ENCODE measurements at places on chromosomes 11 and 22.

- peak; percentile 69 for DNase-seq
Observed at GRCh38 chr11:69101115-69101791, 52.5 kb downstream of the TPCN2 start.

GRCh38 chr11:41003339-41004282 is 455.8 kb downstream of the LRRC4C start:
- no peak for DNase-seq

GRCh38 chr11:119699227-119699626 is 29.8 kb downstream of the NECTIN1 start:
- DNase-seq: peak; percentile 70

DNA sequence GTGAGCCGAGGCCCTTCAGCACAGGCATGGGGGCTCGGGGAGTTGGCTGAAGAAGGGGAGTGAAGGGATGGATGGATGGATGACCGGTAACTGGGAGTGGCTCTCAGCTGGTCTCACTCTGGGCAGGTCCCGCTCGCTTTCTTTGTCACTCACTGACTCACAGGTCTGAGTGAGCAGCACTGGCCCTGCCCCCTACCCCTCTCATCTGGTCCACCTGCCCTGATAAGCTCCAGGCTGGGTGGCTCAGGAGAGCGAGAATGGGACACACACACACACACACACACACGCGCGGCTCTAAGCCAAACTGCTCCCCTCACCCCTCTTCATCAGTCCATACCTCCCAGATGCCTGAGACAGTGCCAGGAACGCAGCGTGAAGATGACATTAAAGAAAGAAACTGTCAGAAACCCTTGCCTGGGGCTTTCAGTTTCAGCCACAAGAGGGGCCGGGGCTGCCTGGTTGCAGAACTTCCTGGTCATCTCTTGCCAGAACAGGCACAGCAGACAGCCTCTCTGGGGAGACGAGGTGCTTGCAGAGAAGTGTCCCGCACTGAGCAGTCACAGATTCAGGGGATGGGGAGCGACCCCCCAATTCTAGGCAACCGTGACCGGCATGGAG is 16.5 kb upstream of the SHISAL1 start:
- peak; percentile 14 for DNase-seq

- no peak for DNase-seq
Observed at GRCh38 chr11:65321828-65322485, 7.3 kb downstream of the CDC42EP2 start.

DNA sequence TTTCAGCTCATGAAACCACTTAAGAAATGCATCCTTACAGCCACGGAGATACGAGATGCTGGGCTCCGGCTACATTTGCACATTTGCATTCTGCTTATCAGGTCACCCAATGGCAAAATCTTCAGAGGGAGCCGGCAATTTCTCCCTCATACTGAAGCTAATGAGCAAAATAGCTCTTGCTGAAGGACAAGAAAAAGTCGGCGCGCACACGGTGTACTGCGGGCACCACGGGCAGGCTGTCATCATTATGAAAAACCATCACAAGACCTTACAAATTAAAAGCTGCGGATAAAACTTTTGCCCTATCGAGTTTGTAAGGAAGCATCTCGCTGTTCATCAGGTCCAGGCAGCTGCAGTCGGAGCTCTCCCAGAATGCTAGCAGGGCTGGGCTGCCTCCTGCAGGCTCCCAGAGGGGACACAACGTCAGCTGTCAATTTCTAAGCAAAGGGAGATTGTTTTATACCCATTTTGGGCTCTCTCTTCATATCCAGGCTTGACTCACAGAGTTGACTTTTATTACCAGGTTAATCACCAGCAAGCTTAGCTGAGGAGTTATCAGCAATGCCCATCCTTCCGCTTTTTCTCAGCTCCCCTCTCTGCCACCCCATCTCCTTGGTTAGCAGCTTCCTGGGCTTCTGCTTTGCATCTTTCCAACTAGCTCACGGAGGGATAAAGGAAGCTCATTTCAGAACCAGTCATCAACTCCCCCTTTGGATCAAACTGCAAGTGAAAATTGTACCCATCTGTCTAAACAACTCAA is 375.1 kb downstream of the OPCML start:
- no peak for DNase-seq

- no peak for DNase-seq
Observed at GRCh38 chr22:19543970-19544708, 19.9 kb upstream of the CLDN5 start.

- DNase-seq: no peak
Observed at GRCh38 chr11:34830035-34830434, 86.1 kb downstream of the APIP start.

DNA sequence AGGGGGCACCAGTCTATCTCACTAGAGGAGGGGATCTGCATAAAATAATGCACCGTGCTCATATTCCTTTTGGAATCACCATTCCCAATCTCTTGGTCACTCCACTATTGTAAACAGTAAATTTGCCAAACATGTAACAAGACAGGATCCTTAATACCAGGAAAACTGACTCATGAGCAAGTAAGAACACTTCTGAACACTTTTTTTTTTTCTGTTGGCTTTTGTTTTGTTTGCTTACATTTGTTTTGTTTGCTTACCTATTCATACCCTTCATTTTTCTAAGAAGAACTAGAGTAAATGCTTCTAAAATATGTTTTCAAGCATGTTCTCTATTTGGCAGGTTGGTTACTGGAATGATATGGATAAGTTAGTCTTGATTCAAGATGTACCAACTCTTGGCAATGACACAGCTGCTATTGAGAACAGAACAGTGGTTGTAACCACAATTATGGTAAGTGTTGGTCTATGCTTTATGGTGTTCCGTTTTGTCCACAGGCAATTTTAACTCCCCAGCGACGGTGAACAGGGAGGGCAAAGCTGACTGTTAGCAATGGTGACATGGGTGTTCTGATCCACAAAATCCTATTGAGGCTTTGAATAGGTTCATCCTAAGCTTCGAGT is 111.8 kb downstream of the MSANTD4 start:
- DNase-seq: peak; percentile 34

DNA sequence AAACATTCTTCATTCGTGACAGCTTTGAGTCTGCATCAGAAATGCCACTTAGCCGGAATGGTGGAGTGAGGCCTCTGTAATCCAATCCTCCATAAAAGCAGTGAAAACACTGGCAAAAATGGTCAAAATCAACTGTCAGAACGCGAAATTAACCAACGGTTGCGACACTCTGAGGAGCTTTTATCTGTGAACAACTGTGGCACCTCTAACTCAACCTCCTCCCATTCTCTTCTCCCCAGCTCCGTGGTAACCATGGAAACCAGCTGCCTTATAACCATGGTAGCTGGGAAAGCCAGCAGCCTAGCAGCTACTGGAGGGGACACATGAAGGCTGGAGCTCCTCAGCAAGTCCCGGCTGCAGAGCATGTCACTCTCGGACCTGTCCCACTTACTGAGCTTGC is 20.3 kb downstream of the AP2A2 start:
- no peak for DNase-seq

DNA sequence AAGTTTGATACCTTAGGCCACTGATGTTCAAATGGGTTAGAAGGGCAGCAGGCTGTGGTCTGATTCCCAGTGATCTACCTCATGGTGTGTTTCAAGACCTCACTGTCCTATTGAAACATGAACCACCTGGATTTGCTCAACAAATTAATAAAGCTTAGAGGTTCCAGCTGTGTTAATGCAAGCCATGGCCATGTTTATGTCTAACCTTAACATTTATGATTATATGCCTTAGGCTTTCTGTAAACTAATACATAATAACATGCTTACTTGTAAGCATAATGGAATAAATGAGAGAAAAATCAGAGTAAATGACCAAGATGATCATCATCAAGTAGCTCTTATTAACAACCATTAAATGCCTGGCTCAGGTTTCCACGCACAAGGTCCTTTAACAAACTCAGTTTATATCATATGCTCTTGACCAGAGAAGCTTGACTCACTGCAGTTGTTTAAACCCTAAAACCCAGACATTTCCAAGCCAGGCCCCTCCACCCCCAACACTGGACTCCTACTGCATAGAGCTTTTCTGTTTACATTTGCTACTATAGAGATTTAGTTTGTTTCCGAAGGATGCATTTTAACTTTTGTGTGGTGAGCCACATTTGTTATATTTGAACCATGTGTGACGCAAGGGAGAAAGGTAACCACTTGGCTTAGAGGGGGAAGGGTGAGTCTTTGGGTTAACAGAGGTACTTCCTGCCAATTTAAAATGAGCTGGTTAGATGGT is 43.7 kb downstream of the KREMEN1 start:
- no peak for DNase-seq

DNA sequence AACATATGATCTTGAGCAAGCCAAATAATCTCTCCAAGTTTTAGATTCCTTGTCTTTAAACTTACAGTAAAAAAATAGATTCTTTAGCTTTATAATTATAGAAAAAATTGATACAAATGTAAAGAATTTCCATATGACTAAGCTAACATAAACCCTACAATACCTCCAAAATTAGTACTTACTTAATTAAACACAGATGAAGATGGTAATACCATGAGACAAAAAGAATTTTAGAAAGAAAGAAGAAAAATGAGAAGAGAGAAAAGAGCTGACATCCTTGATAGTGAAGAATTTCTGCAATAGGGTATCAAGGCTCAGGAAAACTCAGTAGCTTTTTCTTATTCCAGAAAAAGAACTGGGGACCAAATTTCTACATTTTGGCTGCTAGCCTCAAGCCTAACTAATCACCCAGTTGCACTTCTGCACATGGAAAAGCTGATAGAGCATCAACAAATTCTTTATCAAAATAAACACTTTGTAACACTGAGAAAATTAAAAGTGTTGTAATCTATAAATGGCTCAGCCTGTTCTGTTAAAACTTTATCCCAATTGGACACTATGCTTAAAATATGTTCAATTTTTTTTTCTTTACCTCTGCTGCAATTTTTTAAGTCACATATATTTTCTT is 24.7 kb upstream of the SOX6 start:
- no peak for DNase-seq

GRCh38 chr22:36546932-36547331 is 18.0 kb upstream of the EIF3D start:
- peak; percentile 35 for DNase-seq

DNA sequence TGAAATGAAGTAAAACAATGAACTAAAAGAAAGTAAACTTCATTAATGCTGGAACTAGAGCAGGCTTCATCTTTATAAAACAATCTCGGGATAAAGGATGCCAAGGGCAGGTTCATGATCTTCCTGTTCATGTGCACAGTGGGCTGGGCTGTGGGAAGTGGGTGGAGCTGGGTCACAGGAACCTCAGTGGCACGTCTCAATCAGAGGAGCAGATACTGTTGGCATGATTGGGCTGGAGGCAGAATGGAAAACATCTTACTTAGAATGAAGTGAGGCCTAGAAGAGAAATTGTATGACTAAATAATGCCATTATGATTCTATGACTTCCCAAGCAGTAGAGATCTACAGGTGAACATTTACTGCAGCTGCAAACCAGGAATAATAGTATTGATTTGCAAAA is 45.4 kb upstream of the CALCB start:
- DNase-seq: no peak

GRCh38 chr11:62463121-62463542 is 44.3 kb downstream of the SCGB1A1 start:
- DNase-seq: no peak

GRCh38 chr11:31449040-31449439 is 60.4 kb downstream of the IMMP1L start:
- DNase-seq: no peak

DNA sequence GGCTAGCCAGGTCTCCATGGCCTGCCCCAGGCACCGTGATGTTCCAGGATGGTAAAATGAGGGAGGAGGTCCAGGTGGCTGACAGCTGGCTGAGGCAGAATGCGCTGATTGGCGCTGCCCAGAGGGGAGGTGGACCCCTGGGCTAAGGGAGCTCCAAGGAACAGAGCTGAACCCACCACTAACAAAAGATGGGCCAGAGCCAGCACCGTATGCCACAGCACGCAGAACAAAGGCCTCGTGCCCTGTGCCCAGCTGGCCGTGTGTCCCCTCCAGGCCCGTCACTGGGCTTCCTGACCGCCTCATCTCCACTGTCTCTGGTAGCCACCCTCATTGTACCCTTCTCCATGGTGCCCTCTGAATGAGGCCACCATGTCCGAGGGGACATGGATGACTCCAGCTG is 19.6 kb upstream of the PRODH start:
- DNase-seq: no peak

GRCh38 chr22:42284643-42285181 is 14.3 kb upstream of the TCF20 start:
- DNase-seq: no peak

- DNase-seq: no peak
Observed at GRCh38 chr11:47414685-47415070, 6.3 kb downstream of the SLC39A13 start.

GRCh38 chr11:121715405-121715804 is 262.6 kb upstream of the SORL1-AS1 start:
- DNase-seq: no peak

DNA sequence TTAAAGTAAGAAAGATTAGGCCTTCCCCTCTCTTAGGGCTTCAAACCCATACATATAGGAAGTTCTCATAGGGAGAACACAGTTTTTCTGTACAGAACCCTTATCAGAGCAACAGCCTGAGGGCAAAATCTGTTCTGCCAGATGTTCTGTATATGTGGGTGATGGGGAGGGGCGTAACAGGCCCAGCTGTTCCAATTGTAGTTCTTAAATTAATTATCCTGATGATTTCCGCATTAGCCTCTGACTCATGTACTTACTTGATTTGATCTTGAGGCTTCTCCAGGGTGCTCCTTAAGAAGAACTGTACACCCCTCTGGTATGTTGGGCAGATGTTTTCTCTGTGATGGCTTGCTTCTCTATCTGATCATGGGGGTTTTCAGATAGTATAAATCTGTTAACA is 123.1 kb upstream of the C11orf87 start:
- DNase-seq: no peak

GRCh38 chr11:82047200-82047599 is 686.5 kb downstream of the FAM181B start:
- no peak for DNase-seq

GRCh38 chr11:125192717-125193415 is 28.3 kb downstream of the PKNOX2 start:
- DNase-seq: no peak

DNA sequence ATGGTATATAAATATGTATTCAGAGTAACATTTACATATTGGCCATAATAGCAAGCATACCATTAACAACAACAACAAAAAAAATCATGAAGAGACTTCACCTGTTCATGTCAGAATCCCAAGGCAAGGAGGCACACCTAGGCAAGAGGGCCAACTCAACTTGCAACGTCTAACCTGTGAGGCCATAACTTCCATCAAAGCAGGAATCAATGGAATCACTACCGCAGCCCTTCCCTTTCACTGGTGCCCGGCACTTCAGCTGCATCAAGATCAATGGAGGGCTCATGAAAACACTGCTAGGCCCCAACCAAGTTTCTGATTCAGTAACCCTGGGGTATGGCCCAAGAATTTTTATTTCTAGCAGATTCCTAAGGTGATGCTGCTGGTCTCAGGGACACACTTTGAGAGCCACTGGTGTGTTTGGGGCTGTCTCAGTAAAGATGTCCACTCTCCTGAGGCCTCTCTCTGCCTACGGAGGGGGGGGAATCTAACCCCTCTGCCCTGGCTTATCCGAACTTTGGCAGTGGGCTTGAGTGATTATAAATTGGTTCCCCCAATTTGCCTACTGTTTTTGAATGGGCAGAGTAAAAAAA is 8.0 kb downstream of the ZFTA start:
- no peak for DNase-seq

Measured in cardiac fibroblast (primary cell).